ENCODE measurements at places on chromosomes 2 and 18. TPM values are rescaled to one million over a fixed set of nuclear protein-coding genes. Genes with fewer than 3 reads are reported as not detected.

The SLC9A4 gene
- total RNA-seq: 0.14 TPM

DNA sequence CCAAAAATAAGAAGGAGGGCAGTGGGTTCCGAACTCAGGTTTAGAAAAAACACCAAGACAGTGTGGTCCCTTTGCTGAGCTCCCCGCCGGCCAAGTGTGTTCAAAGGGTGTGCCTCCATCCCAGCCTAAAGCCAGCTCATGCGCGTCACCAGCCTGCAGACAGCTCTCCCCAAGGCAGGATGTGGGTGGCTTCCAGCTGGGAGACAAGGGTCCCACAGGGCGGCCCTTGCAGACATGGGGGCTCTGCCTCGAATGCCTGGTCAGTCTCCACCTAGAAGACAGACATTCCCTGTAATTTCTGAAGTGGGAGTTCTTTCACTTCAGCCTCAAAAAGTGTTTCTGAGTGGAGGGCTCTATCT, 135.8 kb upstream of the GPC1 start:
- DNase-seq: no peak

- DNase-seq: no peak
These were observed 74.6 kb downstream of the TTC27 start for GRCh38 chr2:32702303-32703064.

DNA sequence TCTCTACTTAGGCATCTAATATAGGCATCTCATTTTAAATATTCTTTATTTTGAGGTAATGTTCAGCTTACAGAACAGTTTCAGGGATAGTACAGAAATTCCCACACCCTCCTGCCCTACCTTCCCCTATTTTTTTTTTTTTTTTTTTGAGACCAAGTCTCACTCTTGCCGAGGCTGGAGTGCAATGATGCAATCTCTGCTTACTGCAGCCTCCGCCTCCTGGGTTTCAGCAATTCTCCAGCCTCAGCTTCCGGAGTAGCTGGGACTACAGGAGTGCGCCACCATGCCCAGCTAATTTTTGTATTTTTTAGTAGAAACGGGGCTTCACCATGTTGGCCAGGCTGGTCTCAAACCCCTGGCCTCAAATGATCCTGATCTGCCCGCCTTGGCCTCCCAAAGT, 97.6 kb downstream of the EPB41L5 start:
- DNase-seq: no peak
